ENCODE measurements at places on chromosomes 6 and 20. TPM values are rescaled to one million over a fixed set of nuclear protein-coding genes. Genes with fewer than 3 reads are reported as not detected.

DNA sequence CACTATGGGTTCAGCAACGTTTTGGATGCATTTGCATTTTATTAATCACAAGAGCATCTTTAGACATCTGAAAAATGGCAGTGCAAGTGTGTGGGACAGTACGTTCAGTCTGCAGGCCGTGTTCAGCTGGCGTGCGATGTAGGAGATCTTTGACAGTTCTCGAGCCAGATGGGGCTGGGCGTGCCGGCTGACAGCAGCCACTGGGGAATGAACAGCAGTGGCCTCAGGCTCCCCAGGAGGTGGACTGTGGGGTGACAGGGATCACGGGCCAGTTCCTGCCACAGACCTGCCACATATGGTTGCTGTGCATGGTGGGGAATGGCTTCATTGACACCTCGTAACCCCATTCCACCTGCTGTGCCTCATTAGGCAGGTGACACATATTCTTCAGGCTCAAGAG is 16.4 kb upstream of the MLN start:
- no peak for DNase-seq

Gene HFE
- total RNA-seq, result 7.7 TPM

Gene ARFGEF3
- total RNA-seq, result 5.1 TPM

GRCh38 chr20:6680854-6681253 is 86.6 kb upstream of the BMP2 start:
- DNase-seq, result no peak

DNA sequence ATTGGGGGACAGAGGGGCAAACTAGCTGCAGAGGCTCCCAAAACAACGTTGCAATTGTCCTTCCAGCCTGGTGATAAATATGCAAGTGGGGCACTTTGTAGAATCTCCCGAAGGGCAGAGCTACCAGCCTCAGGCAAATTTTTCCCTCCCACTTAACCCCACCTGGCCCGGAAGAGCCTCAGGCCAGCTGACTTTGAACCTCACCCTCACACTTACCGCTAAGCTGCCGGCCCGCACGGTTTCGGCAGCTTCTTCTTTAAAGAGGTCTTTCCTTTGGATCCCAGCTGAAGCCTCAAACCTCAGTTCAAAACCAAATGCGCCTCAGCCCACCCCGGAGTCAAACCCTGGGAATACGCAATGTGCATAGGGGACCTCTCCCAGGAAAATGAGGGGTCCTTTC is 2.5 kb downstream of the OVOL2 start:
- DNase-seq, result no peak

Data from MG63 (cell line).